ENCODE measurements at places on chromosomes 13 and 19.

DNA sequence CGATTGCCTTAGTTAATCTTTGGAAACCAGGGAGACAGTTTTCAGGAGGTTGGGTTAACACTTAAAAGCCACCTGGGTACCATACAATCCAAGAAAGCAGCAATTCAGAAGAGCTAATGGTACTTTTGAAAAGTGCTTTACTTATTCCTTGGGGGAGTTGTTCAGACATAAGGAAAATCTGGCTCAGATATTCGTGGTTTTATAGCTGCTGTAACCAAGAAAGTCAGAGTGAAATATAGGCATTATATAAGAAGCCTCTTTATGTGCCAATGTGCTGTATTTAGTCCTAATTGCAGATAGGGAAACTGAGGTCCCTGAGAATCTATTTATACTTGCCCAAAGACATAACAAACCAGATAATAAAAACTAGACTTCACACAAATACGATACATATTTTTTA, 387.5 kb downstream of the COG6 start:
- no peak for DNase-seq

DNA sequence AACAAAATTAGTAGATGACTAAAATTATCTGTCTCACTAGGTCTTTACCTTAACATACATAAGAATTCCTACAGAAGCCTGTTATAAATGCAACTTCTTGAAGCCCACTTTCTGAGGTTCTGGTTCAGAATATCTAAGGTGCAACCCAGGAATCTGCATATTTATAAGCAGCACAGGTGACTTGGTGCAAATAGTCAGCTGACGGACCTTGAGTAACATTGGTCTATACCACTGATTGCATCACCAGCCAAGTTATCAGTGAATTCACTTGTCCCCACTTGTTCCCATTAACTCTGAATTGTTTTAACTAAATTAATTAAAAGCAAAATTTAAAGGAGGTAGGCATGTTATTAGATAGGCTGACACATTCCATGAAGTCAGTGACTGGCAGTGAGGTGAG, 109.9 kb downstream of the FRY start:
- DNase-seq: no peak

GRCh38 chr13:98909016-98909415, 68.8 kb downstream of the DOCK9 start:
- DNase-seq: no peak

DNA sequence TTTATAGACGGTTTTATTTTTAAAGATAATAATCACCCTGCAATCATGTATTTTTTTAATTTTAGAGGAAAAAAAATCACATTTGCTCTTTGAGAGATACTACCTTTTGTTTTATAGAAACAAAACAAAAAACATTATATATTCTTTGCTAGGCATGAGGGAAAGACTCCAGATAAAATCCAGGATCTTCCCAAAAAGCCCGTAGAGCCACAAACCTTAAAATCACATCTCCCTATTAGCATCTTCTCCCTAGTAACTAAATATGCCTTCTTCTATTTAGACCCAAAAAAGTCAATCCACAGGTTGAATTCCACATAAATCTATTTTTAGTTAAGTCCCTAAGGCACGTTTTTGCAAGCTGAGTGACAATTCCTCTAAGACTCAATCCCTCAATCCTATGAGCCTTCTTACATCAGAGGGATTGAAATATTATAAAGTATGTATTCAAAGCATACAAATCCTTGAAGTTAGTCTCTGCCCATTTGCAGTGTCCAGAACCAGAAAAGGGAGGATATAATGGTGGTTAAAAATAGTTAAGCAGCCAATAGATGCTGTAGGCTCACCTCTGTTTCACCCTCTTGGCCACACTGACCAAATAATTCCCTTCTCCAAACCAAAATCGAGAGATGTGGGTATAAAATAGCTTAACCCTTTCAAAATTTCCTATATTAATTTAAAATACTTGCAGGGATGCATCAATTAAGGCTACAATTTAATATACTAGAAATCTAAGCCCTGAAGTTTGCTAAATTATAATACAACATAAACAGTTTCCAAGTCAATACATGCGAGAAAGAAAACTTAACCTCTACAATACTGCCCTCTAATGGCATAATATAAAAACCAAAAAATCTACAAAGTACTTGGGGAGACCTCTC, 64.0 kb downstream of the SERP2 start:
- no peak for DNase-seq

DNA sequence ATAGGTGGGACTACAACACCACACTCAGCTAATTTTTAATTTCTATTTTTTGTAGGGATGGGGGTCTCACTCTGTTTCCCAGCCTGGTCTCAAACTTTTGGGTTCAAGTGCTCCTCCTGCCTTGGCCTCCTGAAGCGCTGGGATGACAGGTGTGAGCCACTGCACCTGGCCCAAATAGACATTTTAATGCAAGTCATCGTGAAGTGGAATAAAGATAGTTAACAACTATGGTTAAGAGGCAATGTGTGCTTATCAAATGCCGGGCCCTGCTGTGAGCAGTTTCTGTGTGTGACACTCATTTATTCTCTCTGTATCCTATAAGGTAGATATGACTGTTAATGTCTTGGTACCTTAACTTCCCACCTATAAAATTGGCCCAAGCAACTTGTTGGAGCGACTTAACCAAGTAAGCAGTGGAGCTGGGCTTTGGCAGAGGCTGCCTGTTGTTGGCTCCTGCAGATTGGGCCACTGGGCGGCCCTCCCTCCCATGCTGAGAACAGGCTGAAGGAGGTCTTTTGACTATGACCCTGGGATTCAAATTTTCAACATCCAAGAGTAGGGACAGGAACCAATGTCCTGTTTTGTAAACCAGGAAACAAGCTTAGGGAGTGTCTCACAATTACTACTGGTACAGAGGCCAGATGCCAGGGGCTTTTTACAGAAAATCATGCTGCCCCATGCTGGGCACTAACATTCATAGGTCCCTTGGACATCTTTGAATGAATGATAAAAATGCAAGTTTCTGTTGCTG, 450.7 kb downstream of the TSHZ3 start:
- no peak for DNase-seq
